Sigmoid colon (tissue), 7 donors: ENCODE measurements at places on chromosomes 7 and 10. TPM values are rescaled to one million over a fixed set of nuclear protein-coding genes. Genes with fewer than 3 reads are reported as not detected.

ACTL6B gene
- 0.68 TPM for total RNA-seq

MOSPD3 gene
- 11.4 TPM for total RNA-seq

FEZF1 gene
- total RNA-seq: not detected

SPACDR gene
- total RNA-seq: not detected

TCERG1L gene
- total RNA-seq: not detected

NIPSNAP2 gene
- total RNA-seq: 115 TPM

HTR5A gene
- not detected for total RNA-seq

DPYSL4 gene
- 1.9 TPM for total RNA-seq

- DNase-seq: no peak
Measured at GRCh38 chr7:85600395-85600794, 413.5 kb upstream of the SEMA3D start.

GRCh38 chr7:47088329-47089067, 493.4 kb downstream of the TNS3 start:
- DNase-seq: peak; percentile 77

DNA sequence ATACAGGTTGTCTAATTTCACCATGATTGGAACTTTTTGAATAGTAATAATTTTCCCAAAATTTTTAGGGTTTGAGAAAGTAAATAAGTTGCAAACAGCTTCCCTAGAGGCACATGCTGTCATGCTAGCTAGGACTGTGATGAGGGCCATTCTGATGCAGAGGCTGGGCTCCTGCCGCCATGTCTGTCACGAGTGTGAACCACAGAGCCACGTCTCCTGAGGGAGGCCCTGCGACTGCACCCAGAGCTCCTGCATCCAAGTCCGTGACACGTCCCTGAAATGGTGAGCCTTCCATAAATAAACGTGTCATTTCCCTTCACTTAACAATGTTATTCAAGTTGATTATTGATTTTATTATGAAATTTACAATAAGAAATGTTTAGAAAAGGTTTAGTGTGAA, 40.0 kb downstream of the C10orf120 start:
- DNase-seq: peak; percentile 25

DNA sequence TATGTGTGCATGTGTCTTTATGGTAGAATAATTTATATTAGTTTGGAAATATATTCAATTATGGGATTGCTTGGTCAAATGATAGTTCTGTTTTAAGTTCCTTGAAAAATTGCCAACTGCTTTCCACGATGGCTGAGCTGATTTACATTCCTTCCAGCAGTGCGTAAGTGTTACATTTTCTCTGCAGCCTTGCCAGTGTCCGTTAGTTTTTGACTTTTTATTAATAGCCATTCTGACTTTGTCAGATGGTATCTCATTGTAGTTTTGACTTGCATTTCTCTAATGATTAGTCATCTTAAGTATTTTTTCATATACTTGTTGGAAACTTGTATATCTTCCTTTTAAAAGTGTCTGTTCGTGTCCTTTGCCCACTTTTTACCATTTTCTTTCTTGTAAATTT, 434.2 kb upstream of the POT1 start:
- DNase-seq: no peak

DNA sequence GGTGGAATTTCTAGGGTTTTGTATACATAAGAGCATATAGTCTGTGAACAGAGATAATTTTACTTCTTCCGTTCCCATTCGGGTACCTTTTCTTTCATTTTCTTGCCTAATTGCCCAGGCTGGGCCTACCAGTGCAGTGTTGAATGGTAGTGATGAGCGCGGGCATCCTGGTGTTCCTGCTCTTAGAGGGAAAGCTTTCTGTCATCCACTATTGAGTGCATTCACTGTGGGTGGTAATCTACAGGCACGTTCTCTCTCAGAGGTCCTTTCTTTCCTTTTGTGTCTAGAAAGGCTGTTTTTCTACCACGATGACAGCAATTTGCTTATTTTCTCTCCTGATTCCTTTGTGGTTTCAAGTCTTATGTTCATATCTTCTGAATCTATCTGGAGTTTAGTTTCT, 65.0 kb downstream of the INPP5A start:
- no peak for DNase-seq

GRCh38 chr10:98636921-98637329, 190.2 kb upstream of the HPS1 start:
- DNase-seq: no peak

- no peak for DNase-seq
Measured at GRCh38 chr10:628386-629045, 61.0 kb downstream of the DIP2C start.

DNA sequence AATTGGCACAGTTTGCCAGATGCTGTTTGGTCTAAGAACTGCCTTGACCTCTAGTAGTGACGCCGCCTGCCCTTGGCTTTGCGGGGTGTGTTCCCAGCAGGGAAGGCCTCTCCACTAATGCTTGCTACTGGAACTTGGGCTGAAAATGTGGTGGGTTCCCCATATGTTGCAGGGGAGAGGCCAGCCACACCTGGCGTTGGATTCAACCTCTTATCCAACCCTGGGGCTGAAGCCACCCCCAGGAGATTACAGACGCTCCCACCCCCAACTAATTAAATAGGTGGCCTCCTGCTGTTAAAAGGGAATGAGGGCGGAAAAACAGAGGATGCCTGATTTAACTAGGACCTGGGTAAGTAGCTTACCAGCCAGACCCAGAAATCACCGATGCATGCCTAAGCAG, 19.2 kb upstream of the ATOH7 start:
- no peak for DNase-seq

DNA sequence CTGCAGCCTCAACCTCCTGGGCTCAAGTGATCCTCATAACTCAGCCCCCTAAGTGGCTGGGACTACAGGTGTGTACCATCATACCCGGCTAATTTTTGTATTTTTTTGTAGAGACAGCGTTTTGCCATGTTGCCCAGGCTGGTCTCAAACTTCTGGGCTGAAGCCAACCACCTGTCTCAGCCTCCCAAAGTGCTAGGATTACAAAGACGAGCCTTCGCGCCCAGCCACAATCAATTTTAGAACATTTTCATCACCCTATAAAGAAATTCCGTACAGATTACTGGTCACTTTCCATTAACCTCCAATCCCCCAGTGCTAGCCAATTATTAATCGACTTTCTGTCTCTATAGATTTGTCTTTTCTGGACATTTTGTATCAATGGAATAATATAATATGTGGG, 32.3 kb upstream of the PALS2 start:
- no peak for DNase-seq

DNA sequence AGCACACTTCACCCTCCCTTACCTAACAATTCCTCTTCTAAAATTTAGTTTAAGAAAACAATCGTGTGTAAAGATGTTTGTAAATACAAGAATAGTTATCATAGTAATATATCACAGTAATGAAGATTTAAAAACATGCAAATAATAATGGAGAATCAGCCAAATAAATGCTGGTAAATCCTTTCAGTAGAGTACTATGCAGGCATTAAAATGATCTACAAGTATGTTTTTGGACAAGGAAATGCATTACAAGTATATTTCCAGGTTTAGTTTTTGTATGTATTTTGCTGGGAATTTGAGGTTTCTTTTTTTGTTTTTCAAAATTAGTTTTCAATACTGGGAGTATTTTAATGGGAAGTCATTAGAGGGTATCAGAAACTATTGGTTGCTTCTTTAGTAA, 22.7 kb downstream of the TPST1 start:
- DNase-seq: no peak

DNA sequence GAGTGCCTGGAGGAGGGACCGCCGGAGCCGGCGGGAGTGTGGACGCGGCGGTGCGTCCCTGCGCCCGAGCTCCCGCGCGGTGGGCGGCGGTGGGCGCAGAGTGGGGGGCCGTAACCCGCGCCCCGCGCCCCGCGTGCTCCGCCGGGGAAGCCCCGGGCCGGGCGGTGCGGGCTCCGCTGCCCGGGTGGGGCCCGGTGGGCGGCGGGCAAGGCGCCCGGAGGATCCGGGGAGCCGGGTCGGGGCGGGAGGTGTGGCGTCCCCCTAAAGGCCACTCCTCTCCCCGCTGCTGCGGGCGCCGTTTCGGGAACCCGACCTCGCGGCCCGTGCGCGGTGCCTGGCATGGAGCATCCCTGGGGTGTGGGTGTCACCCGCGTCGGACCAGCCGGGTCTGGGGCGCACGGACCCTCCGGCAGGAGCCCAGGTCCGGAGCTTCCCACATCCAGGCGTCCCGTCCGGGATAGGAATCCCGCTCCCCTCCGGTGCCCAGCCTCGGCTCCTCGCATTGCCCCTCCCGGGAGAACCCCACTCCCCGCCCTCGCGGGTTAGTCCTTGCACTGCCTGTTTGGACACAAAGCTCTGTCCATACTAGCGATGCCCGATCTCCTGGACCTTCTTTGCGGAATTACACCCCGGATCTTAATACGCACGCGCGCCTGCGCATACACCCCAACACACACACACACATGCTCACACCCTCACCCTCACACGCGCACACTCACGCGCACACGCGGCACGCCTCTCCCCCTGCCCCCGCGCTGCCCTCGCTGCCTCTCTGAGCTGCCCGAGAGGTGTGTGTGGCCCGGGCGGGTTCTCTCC, 723 bp downstream of the MTURN start:
- peak; percentile 81 for DNase-seq

- peak; percentile 79 for DNase-seq
Measured at GRCh38 chr10:12042409-12042796, 206 bp downstream of the UPF2 start.

DNA sequence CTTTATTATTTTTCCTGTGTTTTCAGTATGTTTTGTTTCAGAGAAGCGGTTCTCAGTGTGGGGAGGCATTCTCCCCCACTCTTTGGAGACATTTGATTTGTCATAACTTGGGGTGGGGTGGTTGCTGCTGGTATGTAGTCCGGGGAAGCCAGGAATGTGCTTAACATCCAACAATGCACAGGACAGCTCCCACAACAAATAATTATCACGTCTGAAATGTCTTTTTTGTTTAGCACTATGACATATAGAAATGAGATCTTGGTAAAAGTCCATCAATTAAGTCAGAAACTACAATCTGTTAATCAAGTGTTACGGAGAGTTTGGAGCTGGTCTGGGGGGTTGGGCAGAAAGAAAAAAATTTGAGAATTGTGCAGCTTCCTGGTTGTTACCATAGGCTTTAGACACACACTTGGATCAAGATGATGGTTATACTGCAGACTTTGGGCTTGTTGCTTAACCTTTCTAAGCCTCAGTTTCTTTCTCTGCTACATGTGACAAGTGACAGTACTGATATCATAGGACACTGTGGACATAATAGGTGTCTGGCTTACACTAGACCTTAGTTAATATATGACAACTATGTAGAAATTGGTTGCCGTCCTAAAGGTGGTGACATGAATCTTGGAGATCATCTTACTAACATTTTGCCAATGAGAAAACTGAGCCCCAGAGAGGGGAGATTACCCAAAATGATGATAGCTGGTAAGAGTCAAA, 113.7 kb downstream of the LRMDA start:
- DNase-seq: no peak

- no peak for DNase-seq
Measured at GRCh38 chr7:94497874-94498670, 11.5 kb upstream of the CASD1 start.

GRCh38 chr10:128898133-128898915, 568.7 kb upstream of the MGMT start:
- DNase-seq: no peak

DNA sequence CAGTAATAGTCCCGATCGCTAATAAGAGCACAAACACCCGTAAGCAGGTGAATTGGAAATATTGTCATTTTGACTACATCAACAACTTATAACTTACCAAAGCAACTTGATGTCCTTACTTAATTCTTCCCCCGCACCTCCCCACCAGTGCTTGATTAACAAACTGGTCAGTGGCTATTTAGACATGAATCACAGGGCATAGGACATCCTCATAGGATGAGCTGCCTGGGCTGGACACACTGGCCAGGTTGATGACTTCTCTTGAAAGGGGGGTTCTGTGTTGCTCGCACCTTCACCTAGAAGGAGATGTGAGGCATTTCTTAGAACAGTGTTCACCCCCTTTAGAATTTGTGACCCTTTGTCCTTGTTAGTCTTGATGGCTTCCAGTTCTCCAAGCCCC, 163.2 kb downstream of the TCF7L2 start:
- DNase-seq: no peak

DNA sequence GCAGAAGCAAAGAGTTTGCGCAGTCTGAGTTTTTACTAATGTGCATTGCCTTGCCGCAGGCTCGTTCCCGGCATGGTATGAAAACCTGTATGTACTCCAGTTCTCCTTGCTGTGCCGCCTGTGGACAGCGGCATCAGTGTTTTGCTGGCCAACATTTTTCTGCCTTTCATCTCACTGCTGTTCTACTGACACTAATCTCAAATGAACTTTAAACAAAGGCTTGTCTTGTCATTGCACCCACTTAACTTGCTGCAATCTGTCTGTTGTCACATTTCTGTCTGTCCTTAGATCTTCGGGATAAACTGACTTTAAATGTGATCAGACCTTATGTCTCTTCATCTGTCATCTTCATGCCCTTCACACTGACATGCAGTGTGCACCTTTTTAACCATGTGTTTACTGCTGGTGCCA, 71.7 kb upstream of the ZNRF2 start:
- no peak for DNase-seq

- DNase-seq: no peak
Measured at GRCh38 chr7:80960244-80960795, 41.5 kb upstream of the SEMA3C start.

DNA sequence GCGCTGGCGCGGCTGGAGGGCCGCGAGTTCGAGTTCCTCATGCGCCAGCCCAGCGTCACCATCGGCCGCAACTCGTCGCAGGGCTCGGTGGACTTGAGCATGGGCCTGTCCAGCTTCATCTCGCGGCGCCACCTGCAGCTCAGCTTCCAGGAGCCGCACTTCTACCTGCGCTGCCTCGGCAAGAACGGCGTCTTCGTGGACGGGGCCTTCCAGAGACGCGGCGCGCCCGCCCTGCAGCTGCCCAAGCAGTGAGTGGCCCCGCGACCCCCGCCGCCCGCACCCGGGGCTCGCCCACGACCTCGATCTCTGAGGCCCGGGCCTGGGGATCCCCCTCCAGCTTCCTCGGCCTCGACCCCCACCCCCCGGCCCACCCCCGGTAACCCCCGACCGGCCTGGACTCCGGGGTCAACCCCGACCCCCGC, 537 bp downstream of the FOXK1 start:
- peak; percentile 81 for DNase-seq

GRCh38 chr10:131127610-131128009, 183.9 kb downstream of the TCERG1L start:
- DNase-seq: no peak

GRCh38 chr7:7895004-7895650, 73.5 kb upstream of the GLCCI1 start:
- DNase-seq: no peak

DNA sequence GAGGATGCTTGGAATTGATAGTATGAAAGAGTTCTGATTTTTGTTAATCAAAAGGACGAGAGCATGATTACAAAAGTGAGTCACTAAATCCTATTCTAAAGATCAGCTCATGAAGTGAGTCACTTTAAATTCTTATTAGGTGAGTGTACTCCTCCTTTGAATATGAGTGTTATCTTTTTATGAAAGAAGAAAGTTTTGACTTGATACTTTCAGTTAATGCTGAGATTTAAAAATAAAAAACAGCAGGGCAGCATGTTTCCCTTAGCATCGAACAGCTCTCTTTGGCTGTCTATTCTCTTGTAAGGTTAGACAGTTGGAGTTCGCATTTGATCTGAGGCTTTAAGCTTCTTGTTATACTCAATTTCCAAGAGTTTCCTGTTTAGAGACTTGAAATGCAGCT, 222.0 kb downstream of the TWIST1 start:
- no peak for DNase-seq

GRCh38 chr7:48074204-48074654, 14.8 kb upstream of the UPP1 start:
- DNase-seq: no peak

GRCh38 chr10:79179164-79179956, 110.6 kb downstream of the ZMIZ1 start:
- DNase-seq: no peak
